ENCODE measurements at places on chromosomes 11 and 22. TPM values are rescaled to one million over a fixed set of nuclear protein-coding genes. Genes with fewer than 3 reads are reported as not detected.

Gene MOV10L1
- polyA plus RNA-seq: 0.32 TPM

Gene TREH
- 0.39 TPM for polyA plus RNA-seq

Gene APLNR
- 1.2 TPM for polyA plus RNA-seq

Gene MPZL3
- 7.0 TPM for polyA plus RNA-seq

DNA sequence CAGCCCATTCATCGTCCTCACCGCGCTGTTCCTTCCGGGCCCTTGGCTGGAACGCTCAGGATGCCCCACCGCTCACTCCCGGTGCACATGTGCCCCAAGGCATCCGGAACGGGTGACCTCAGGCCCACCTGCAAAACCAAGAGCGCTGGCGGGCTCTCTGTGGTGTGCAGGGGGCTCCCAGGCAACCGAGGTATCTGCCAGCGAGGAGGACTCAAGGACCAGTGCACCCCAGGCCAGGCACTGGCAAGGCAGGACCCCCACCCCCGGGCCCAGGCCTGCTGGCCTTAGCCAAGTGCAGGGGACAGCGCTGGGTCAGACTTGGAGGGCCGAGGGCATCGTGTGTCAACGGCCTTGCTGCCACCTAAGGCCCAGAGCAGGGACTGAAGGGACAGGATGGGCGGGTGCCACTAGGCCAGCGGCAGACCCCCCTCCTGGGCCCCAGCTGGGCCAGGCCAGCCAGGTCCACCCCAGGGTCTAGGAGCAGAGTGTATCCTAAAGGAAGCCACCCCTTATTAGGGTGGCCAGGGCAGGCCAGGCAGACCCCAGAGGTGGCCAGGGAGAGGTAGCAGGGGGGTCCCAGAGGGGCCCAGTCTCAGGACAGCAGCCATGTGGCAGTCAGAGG lies 8.5 kb downstream of the TNNT3 start:
- H3K27me3 ChIP-seq: no peaks in the 10 kb centered on the region
- no peaks in the 10 kb centered on the region for H3K36me3 ChIP-seq
- H3K27ac ChIP-seq: no peak overlapping the region
- peaks cover 72% of the 10 kb centered on the region for H3K4me1 ChIP-seq
- no peak for DNase-seq

DNA sequence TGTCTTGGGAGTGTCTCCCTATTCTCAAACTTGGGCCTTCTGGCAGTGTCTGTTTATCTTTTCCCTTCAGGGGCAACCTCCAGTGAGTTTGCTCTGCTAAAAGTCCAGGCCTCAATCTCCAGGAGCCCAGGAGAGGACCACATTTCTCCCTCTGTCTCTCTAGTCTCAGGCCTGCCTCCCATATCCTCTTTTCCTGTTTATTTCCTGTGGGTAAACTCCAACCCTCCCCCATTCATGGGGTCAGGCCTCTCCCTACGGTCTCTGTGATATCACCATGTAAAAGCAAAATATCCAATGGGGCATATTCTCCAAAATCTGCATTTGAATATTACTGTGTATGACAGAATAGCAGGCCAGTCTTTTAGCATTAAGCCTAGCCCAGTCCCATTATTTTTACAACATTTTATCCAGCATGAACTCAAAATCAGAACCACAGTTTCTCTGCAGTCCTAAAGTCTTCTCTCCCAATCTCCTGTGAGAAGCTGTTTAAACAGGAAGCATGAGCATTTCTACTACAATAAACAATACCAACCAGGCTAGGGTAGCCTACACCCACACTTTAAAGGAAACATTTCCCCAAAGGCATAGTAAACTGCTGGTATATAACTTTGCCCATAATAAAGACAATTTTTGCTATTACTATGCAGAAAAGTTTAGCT lies 18.0 kb upstream of the TMEM135 start:
- no peak for DNase-seq
- no peaks in the 10 kb centered on the region for H3K4me1 ChIP-seq
- H3K27me3 ChIP-seq: no peaks in the 10 kb centered on the region
- H3K27ac ChIP-seq: no peak overlapping the region
